H4 (cell line): ENCODE measurements at places on chromosomes 12 and 14.

DNA sequence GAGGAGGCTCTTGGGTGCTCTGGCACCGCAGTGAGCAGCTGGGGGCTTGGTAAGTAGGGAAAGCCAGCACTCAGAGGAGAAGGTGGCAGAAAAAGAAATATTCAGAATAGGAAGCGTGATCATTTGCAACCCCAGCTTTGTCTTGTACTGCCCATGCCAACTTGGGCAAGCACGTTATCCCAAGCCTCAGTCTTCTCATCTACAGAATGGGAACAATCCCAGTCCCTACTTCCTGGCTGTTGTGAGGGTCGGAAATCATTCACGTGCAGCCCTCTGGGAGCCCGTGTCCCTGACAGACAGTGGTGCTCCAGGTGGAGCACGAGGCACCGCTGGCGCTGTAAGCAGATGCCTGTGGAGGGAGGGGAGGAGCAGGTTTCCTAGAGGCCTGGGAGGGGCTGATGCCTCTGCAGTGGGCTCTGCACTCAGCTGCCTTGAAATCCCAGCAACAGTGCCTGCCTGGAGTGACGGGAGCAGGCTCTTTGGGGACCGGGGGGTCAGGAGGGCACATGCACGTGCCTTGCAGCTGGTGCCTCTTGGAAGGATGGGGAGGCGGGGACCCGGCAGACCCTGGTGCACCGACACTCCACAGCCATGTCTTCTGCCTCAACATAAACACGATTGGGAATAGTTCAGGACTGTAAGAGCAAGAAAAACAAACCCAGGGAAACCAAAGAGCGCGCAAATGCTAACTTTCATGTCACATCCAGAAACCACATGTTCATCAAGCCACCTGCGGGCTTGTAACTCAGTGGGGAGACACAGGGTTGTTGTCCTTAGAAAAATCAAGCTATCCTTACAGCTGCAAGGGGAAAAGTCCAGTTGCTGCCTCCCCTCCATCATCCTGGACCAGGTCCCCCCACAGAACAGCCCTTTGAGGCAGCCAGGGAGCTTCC is 86.5 kb upstream of the DIO3 start:
- no peak for DNase-seq

DNA sequence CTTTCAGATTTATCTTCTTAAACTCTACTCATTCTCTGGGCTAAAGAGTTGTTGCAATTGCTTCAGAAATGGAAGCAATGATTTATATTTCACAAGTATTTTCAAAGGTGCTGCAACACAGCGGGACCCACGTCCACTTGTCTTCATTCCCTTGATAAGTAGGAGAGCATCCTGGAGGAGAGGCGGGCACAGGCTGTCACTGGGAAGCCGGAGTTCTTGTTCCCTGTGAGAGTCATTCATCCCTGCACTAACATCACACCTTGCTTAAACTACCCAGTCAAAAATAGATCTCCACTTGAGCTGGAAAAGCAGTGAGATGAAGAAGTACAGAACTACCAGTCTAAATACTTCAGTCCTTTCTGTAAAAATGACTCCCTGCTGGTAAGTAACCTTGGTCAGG is 160.5 kb upstream of the RASSF8 start:
- DNase-seq = no peak

- DNase-seq = peak; percentile 24
Observed at GRCh38 chr14:52974406-52974805, 23.6 kb upstream of the FERMT2 start.

DNA sequence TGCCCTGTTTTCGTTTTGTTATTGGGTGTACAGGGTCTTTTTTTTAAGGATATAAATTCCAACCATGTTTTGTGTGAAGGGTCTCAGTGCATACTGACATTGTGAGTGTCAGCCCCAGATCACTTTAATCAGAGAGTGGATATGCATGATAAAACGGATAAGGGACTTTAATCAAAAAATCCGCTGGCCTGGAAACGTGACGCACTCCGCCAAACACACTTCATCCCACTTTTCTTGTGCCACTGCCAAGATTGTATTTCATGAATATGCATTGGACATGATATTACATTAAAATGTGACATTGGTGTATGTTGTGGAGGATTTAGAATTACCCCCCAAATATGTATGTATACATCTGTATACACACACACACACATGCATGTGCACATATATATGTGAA is 273.1 kb downstream of the VRK1 start:
- DNase-seq = no peak
